Retinal pigment epithelial cell (primary cell): ENCODE measurements at places on chromosomes 5 and 9.

- no peak for DNase-seq
Observed at GRCh38 chr9:116002624-116003023, 151.0 kb upstream of the PAPPA start.

GRCh38 chr5:1502737-1503120 lies 21.0 kb downstream of the LPCAT1 start:
- no peak for DNase-seq

- no peak for DNase-seq
Observed at GRCh38 chr9:117868594-117868993, 164.4 kb downstream of the TLR4 start.

- DNase-seq = no peak
Observed at GRCh38 chr9:76403352-76403751, 9.1 kb upstream of the RFK start.

DNA sequence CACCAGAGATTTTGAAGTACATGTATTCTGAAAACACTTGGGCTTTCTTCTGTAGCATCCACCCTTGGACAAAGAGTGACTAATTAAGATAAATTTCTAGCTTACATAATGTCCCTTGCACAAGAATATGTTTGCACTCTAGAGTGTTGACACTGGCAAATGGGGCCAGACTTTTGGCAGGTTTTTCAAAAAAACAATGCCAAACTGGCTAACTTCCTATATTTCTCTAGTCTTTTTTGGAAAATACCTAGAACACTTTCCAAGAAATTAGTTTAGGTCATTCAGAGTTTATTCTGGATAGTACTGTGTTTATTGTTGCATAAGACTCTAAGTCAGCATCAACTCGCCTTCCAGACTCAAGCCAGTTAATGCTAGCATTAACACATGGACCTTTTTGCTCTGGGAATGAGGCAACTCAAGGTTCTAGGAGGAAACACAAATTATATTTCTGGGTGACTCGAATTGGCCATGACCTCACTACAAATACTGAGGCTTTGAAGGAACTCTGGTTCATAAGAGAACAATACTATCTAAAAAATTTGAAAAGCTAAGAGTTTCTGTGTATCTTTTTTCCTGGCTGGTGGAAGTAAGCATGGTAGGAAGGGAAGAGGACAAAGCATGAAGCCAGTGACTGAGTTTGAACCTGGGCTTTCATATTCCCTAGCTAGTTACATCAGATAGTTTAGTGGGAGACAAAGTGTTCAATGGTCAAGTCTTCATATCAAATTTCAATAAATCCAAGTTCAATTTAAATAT lies 101.6 kb downstream of the NREP start:
- DNase-seq = no peak

GRCh38 chr5:128053291-128053954 lies 30.1 kb upstream of the SLC12A2 start:
- peak; percentile 66 for DNase-seq

GRCh38 chr5:100479079-100479688 lies 56.0 kb upstream of the FAM174A start:
- DNase-seq = no peak

GRCh38 chr9:119166096-119166495 lies 203.1 kb downstream of the BRINP1 start:
- DNase-seq = no peak

- no peak for DNase-seq
Observed at GRCh38 chr5:4883360-4883759, 256.8 kb upstream of the ADAMTS16 start.

- no peak for DNase-seq
Observed at GRCh38 chr9:100070104-100071041, 28.4 kb downstream of the ERP44 start.

- no peak for DNase-seq
Observed at GRCh38 chr5:88967633-88968585, 84.9 kb upstream of the MEF2C start.

- no peak for DNase-seq
Observed at GRCh38 chr5:40021007-40021406, 596.2 kb upstream of the DAB2 start.

- no peak for DNase-seq
Observed at GRCh38 chr9:2291980-2292704, 277.0 kb downstream of the SMARCA2 start.

- DNase-seq = no peak
Observed at GRCh38 chr9:93263334-93264229, 79.6 kb downstream of the WNK2 start.

DNA sequence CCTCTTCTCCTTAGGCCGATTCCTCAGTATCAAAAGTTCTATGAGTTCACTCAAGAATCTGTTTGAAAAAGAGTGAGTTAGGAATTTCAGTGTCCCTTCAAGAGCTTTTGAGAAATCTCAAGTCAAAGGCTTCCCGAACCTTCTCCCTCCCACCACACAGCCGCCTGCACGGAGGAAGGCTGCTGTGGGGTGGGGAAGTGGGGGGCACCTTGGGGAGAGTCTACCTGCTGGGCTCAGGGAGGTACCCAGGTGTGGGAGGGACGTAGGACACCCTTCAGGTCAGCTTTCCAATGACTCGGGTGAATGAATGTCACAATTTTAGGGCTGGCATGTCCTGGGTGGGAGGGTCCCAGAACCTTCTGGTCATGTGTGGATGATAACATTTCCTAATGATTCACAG lies 17.5 kb downstream of the CXCL14 start:
- DNase-seq = no peak

- no peak for DNase-seq
Observed at GRCh38 chr9:121115466-121115865, 40.7 kb downstream of the CNTRL start.

DNA sequence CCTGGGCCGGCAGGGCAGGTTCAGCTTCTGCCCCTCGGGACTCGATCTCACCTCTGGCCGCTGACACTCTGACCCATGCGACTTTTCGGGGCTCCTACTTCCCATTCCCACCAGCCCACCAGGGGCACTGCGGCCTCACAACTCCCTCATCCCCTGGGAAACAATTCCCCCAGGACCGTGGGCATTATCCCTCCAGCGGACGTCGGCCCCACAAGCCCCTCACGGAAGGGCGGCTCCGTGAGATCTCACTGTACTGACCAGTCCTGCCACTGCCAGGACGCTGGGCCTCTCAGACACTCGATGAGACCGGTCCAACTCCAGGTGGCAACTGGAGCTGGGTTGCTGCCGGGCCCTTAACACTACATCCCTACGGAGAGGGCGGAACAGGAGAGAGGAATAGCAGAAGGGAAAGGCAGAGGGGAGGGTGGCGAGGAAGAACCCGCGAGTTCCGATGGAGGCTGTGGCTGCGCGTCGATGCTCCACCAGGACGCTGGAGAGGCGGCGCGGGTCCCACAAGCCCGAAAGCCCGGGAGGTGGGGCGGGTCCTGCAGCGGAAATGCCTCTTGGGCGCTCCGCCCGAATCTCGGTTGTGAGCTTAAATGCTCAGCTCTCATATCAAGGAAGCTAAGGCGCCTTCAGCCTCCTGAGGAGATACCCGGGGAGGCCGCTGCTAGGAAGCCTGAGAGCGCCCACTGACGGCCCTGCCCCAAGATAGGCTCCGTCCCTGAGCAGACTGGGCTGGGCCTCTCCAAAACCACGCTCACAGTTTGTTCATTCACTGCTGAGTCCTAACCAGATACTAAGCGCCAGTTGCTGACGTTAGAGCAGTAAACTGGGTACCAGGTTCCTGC lies 36.3 kb downstream of the VCP start:
- DNase-seq = peak; percentile 13
